ENCODE measurements at places on chromosomes 7 and 10.

DNA sequence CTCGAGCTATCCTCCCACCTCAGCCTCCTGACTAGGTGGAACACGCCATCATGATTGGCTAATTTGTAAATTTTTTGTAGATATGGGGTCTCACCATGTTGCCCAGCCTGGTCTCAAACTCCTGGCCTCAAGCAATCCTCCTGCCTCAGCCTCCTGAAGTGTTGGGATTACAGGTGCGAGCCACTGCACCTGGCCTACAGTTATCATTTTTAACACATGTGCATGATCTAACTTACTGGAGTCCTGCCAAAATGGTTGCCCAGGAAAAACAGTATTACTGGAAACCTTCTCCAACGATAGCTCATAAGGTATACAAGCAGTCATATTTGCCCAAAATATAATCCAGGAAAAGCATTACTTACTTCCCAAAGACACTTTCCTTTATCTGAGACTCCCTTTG lies 20.2 kb downstream of the MRPL32 start:
- DNase-seq: no peak

DNA sequence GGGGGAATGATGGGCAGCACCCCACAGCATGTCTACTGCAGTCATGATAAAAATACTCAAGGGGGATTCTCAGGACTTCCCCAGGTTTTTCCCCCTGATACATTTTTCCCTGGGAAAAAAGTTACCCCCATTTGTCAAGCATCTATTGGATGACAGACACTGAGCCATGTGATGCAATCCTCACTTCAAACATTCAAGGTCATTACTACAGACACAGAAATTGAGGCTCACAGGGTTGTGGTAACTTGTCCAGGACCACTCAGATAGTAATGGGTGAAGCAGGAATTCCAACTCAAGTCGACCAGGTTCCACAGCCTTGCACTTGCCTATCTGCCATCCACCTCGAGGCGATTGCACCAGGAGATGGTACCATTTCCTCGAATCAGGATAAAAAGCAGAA lies 31.7 kb downstream of the PPP1R3C start:
- no peak for DNase-seq

- DNase-seq: no peak
Measured at GRCh38 chr10:1724921-1725488, 12.3 kb downstream of the ADARB2 start.

DNA sequence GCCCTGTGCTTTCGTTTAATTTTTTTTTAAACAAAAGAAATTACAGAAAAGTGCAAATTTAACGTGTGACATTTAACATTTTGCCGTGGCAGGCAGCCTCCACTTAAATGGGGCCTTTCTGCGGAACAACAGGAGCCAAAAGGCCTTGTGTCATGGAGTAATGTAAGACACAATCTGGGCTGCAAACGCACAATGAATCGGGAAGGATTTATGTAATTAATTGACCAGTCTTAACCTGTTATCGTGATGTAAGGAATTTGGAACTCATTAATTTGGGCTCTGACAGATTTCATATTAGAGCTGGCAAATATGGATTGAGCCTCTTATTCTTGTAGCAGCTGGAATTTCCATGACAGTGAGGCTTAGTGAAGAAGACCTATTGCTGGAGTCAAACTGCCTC lies 86.4 kb downstream of the SNX10 start:
- DNase-seq: no peak

- DNase-seq: no peak
Measured at GRCh38 chr7:155303039-155303593, 5.4 kb downstream of the INSIG1 start.

GRCh38 chr10:103578782-103579382 lies 85.4 kb downstream of the NEURL1 start:
- DNase-seq: no peak

DNA sequence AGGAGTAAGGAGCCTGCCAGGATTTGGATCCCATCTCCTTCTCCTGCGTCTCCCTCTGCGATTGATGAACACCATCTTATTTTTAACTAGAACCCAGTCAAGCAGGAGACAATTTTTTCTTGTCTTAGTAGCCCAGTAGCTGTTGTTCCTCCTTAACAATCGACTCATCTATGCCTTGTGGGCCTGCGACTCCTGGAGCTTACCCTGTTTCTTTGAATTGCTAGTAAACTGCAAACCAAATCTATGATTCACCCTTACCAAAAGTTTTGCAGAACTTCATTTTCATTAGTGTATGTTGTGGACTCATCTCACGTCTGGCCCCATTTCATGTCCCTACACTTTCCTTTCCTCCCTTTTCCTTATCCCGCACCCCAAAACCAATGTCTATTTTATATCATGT lies 37.7 kb downstream of the TRIL start:
- DNase-seq: no peak

GRCh38 chr10:29470843-29471543 lies 163.8 kb downstream of the SVIL start:
- DNase-seq: no peak

DNA sequence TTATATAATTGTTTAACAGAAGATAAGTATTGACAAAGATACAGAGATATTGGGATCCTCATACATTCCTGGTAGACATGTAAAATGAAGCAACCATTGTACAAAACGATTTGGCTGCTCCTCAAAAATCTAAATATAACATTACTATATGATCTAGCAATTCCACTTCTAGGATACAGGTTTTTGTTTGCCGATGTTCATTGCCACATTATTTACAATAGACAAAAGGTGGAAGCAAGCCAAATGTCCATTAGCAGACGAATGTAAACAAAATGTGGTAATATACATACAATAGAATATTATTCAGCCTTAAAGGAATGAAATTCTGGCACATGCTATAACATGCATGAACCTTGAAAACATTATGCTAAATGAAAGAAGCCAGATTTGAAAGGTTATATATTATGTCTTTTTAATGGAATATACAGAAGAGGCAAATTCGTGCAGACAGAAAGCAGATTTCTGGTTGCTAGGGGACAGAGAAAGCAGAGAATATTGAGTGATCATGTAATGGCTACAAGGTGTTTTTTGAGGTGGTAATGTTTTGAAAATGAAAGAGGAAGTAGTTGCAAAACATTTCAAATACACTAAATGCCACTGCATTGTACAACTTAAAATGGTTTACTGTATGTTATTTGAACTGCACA lies 44.9 kb downstream of the POLR1F start:
- DNase-seq: no peak

- no peak for DNase-seq
Measured at GRCh38 chr7:151999424-152000090, 25.9 kb upstream of the GALNT11 start.

- DNase-seq: no peak
Measured at GRCh38 chr10:119454316-119454715, 88.2 kb downstream of the RGS10 start.

- no peak for DNase-seq
Measured at GRCh38 chr7:97015756-97016380, 8.8 kb downstream of the DLX5 start.

DNA sequence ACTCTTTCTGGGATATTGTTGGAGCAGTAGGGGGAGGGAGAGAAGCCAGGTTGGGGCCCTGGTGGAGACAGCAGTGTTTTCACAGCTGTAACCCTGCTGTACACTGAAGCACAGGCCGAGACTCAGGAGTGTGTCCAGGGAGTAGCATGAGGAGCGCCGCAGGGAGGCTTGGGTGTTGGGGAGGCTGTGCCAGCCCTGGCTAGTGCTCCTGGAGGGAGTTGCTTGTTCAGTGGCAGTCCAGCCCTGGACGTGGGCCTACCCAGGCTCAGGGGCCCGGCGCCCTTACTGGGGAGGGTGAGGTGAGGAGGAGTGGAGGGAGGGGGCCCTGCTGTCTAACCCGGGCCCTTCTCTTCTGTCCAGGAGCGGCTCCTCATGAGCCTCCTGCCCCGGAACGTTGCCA lies 35.9 kb downstream of the ADCY1 start:
- DNase-seq: no peak

DNA sequence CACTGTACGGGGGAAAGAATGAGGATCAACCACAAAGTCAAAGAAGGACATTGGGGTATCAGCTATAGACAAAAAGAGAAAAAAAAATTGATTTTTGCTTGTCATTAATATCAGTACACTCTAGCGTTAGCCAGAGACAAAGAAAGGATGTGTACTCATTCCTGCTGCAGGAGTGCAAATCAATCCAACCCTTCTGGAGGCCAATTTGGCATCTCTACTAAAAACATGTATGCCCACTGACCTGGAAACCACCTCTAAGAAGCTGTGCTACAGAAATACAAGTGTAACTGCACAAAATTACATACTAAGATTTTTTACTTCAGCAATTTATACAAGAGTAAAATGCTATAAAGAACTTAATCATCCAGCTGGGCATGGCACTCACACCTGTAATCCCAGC lies 13.6 kb downstream of the NSMCE4A start:
- no peak for DNase-seq

- no peak for DNase-seq
Measured at GRCh38 chr7:7653593-7654187, 13.1 kb downstream of the UMAD1 start.

DNA sequence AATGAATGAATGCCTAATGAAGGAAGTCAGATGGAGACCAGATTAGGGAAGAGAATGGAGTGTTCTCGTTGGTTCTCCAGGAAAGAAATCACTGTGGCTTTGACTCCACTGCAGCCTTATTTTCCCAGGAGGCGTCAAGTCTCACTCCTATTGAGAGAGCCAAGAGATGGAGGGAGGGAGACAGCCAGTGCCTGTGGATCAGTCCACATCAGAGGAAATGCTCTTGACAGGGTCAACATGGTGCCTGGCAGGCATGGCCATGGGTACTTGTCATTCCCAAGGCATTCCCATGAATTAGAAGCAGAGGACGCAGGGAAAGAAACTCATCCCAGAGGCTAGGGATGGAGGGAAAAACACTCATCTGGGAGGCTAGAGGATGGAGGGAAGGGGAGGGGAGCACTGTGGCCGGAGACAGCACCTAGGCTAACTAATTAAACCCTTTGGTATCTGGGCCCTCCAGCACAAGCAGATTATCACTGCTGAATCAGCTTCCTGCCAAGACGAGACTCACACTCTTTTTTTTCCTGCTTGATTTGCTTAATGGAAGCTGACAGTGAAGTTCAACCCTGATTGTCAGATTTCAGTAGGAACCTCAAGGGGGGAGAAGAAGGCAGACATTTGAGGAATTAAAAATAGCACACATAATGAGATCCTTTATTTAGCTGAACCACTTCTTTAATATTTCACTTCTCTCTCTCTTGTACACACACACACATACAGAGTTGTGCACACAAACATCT lies 1233.2 kb upstream of the AUTS2 start:
- DNase-seq: no peak

DNA sequence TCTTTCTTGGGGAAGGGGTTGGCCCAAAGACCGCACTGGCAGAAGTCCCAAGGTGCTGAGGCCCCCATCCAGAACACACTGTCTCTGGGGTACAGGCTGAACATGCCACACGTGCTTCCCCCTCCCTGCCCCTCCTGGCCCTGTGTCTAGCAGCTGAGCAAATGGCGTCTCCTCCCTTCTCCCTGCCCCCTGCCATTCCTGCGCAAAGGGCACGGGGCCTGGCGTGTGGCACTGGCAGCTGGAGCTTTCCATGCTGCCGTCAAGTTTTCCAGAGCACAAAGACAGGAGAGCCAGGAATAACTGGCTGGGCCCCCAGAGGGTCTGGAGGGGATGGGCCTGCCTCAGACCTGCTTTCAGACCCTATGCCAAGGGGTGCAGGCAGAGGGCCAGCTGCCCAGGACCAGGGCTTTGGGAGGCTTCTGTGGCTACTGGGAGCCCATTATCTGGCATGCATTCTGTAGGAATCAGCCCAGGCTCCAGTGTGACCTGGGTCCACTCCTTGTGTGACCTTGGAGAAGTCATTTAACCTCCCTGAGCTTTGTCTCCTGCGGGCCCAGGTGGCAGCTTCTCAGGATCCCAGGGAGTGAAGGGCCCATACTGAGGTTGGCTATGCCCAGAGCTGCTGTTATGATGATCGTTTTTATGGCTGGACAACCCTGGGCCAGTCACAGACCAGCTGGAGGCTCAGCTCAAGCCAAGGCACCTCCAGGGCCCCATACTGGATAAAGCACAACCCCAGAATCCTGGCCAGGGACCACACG lies 710 bp upstream of the LDB3 start:
- DNase-seq: no peak

GRCh38 chr7:6286486-6286885 lies 14.1 kb upstream of the CYTH3 start:
- DNase-seq: no peak

DNA sequence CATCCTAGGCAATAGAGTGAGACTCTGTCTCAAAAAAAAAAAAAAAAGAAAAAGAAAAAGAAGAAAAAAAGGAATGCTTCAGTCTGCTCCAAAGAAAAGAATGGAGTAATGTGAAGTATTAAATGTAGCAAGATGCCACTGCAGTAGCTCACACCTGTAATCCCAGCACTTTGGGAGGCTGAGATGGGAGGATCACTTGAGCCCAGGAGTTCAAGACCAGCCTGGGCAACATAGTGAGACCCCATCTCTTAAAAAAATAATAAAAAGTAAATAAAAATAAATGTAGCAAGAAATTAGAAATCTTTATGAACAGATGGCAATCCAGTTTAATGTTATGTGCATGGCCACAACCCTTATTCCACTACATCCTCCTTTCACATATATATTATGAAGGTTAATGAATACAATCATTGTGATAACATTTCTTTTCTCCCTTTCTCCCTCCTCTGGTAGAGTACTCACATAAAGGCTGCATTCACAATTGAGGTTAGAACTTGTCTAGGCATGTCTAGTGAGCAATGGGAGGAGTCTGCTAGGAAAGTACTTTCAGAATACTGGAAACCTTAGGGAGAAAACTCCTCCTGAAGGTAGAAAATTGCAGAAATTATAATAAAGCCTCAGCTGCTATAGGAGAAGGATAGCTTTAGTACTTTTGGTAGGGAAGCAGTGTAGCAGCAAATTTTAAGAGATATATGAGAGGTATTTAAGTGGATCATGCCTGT lies 20.4 kb downstream of the KLLN start:
- no peak for DNase-seq

GRCh38 chr10:96576277-96576980 lies 10.4 kb downstream of the TM9SF3 start:
- no peak for DNase-seq

DNA sequence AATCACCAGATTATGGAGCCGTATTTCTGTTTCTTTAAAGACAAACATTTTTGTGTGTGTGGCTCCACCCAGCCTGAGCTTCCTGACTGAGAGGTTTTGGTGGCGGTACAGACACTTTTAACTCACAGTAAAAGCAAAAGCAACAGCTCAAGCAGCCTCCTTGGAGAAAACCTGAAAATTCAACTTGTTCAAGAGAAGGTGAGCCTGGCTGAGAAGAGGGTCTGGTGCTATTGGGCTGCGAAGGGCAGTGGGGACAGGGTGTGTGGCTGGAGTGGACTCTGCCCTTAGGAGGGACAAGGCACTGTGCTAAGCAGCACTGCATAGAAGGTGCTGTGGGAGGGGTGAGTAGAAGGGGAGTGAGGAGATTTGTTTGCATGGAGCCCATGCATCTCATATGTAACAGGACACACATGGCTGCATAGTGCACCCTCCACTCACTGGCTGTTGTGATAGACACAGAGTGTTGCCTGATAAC lies at the start of gene GIMAP7:
Gene GIMAP7 (plus strand): TSS at position 125 of the 475 bp plus-strand sequence. CDS start 5,103 bp downstream, outside the sequence.
- no peak for DNase-seq

DNA sequence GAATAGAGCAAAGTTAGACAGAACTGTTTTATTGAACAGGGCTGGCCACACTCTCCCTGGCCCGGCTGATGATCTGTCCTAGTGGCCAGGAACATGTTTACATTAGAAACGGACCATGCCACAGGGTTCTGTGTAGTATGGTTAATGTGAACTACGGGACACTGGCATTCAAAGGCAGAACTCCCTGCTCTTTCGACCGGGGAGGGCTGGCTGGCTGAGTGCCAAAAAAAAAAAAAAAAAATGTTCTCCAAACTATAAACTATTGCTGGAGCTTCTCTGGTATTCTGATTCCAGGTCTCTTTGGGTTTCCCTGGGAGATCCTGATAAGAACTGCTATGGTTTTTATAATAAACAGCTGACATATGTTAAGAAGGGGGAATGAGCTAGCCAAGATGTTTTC lies 1262.6 kb upstream of the SORCS1 start:
- DNase-seq: no peak
